ENCODE measurements at places on chromosomes 5 and 9. TPM values are rescaled to one million over a fixed set of nuclear protein-coding genes. Genes with fewer than 3 reads are reported as not detected.

TUSC1 gene
- 0.37 TPM for total RNA-seq

IL5 gene
- not detected for total RNA-seq

PRRT1B gene
- not detected for total RNA-seq

GABRA1 gene
- not detected for total RNA-seq

FBP1 gene
- total RNA-seq = 0.15 TPM

PCDHGC5 gene
- total RNA-seq = not detected

ALDOB gene
- total RNA-seq = not detected

FOXD4L5 gene
- 1.2 TPM for total RNA-seq

ARSB gene
- 8.8 TPM for total RNA-seq

DBH gene
- 0.19 TPM for total RNA-seq

LOX gene
- total RNA-seq = not detected

CDC20B gene
- total RNA-seq = not detected

PCDHB9 gene
- not detected for total RNA-seq

IFNA14 gene
- total RNA-seq = not detected

NXNL2 gene
- total RNA-seq = not detected

RAD1 gene
- total RNA-seq = 19.3 TPM

SLC45A2 gene
- 0.40 TPM for total RNA-seq

MYORG gene
- total RNA-seq = 0.62 TPM

SGCD gene
- not detected for total RNA-seq

C1QTNF3 gene
- 8.8 TPM for total RNA-seq

DBN1 gene
- total RNA-seq = 5.7 TPM

PRR16 gene
- not detected for total RNA-seq

GFI1B gene
- 0.21 TPM for total RNA-seq

UGT3A2 gene
- total RNA-seq = not detected

NUDT2 gene
- 7.5 TPM for total RNA-seq

GHR gene
- total RNA-seq = not detected

HRCT1 gene
- total RNA-seq = not detected

IFNE gene
- total RNA-seq = 0.76 TPM
